ENCODE measurements at places on chromosomes 1 and 21.

DNA sequence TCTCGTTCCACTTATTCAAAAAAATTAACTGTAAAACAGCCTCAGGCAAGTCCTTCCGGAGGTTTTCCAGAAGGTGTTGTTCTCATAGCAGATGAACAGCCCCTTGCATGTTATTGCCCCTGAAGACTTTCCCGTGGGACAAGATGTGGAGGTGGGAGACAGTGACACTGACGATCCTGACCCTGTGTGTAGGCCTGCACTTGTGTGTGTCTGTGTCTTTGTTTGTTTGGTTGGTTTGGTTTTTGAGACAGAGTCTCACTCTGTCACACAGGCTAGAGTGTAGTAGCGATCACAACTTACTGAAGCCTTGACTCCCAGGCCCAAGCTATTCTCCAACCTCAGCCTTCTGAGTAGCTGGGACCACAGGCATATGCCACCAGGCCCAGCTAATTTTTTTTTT is 12.6 kb downstream of the ETV3L start:
- DNase-seq: no peak

- no peak for DNase-seq
These were observed 33.0 kb downstream of the KANK4 start for GRCh38 chr1:62285984-62286785.

DNA sequence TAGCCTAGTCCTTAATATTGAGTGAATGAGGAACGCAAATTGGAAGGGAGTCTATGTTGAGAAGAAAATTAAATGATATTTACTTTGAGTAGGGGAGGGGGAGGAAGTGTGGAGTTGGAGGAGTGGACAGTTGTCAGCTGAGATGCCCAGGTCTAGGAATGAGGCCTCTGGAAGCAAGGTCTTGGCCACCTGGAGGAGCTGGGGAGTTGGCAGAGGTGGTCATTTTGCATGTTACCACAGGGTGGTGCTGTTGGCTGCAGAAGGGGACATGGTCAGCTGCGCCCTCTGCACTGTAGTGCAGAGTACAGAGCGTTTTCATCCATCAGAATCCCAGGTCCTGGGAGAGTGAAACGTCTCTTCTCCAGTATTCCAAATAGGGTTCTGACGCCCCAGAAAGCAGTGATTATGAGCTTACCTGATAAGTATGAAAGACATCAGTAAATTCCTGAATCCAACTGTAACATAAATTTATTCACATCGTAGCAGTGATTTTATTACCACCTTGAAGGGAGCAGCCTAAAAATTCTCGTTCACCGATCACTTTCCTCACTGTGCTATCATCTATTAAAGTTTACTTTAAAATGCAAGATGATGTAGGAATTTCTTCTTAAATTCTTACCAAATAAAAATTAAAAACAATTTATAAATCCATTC is 13.8 kb downstream of the PARK7 start:
- no peak for DNase-seq

- DNase-seq: no peak
These were observed 132.8 kb downstream of the FGGY start for GRCh38 chr1:59429656-59430055.

DNA sequence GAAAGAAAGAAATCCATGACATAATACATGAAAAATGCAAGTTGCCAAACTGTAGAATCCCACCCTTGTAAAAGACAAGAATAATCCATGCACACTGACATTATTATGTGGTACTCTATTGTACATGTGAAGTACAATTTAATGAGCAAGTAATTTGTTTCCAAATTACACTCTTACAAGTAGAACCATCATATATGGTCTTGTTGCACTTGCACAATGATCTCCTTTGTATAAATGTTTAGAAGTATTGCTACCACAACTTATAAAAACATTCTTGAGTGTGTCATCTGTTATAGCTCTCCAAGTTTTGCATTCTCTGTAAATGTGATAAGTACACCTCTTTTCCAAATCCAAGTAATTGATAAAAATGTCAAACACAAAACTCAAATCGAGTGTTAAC is 29.1 kb upstream of the ZNF281 start:
- DNase-seq: no peak

GRCh38 chr1:45215485-45216199 is 9.2 kb upstream of the ZSWIM5 start:
- no peak for DNase-seq

- DNase-seq: no peak
These were observed 620.2 kb downstream of the PLPP3 start for GRCh38 chr1:55959136-55959548.

DNA sequence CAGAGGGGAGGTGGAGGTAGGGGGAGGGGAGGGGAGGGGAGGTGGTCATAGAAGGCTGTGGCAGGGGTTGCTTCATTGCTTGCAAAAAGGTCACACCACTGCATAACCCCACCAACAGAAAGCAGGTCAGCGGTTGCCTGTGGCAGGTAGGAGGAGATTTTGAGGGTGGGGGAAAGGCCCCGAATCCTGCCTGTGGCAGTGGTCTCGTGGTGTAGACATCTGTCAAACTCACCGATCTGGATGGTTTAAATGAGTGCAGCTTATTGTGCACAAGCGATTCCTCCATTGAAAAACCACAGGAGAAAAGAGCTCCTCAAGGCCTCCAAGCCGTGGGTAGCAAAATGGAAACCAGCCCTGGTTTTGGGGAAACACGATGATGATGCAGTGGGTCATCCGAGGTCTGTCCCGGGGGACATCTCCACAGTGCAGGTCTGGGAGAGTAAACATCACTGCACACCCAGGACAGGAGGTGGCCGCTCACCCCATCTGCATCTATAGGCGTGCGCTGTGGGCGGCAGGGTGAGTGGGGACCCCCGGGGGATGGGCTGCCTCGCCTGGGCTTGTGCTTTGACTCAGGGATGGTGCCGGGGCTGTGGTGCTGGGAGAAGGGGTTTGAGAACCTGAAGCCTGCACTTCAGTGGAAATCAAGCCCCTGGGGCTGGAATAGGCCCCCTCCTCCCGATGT is 112.3 kb downstream of the CRYAA start:
- no peak for DNase-seq

DNA sequence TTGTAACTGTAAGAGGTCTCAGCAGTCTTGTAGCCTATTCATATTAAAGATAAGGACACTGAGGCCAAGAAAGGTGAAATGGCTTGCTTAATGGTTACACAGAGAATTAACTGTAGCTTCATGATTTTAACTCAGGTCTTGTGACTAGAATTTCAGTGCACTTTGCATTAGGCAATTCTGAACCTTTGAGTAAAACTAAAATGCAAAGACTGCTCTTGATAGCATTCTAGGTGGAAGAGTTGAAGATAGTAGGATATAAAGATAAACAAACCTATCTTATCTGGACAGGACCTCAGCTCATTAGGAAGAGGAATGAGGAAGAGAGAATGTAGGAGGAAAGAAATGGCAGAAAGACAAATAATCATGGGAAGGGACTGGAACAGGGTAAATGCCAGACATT is 68.6 kb upstream of the RGL1 start:
- no peak for DNase-seq

GRCh38 chr1:7594002-7594713 is 176.9 kb upstream of the VAMP3 start:
- no peak for DNase-seq

DNA sequence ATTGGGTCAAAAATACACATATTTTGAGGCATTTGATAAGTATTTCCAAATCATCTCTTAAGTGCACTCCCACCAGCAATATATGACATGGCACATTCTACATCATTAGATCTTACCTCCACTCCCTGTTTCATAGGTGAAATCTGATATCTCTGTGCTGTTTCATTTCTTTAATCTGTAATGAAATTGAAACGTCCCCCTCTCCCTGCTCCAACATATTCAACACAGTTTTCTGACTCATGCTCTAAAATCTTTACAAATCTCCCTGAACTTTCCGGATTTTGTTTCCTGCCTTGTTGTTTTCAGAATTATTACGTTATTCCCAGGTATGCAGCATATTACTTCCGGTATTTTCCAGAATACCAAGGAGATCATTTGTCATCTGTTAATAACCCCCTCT is 66.1 kb upstream of the AKT3 start:
- DNase-seq: no peak
